Occipital lobe (tissue), 3 donors: ENCODE measurements at places on chromosomes 6 and 20.

DNA sequence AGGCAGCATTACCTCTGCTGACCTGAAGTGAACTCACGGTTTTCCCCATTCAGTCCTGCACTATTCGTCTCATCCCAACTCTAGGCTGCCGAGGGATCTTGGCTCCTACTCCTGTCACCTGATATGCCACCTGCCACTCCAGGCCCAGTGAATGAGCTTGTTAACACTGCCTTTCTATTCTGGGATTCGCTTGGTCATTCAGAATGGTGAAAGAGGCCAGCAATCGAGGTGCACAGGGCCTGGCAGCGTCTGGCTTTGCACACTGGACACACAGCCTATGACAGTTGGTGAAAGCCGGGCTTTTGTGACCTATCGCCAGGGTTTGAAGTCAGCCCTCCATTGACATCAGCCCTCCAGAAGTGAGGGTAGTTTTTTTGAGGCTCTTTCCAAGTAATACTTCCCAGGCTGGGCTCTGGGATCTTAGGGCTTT, 59.3 kb upstream of the MYL9 start:
- peak; percentile 56 for DNase-seq

- no peak for DNase-seq
Observed at GRCh38 chr6:14192216-14192788, 74.7 kb downstream of the CD83 start.

- peak; percentile 87 for DNase-seq
Observed at GRCh38 chr20:49915380-49916145, at the start of gene SPATA2. TSS of gene SPATA2 (minus strand) at chr20:49915529. CDS start at chr20:49908490, 7,039 bp downstream.

GRCh38 chr6:27206806-27207205, 40.7 kb upstream of the PRSS16 start:
- no peak for DNase-seq

GRCh38 chr6:167550941-167551627, 226.2 kb downstream of the TTLL2 start:
- peak; percentile 5 for DNase-seq

DNA sequence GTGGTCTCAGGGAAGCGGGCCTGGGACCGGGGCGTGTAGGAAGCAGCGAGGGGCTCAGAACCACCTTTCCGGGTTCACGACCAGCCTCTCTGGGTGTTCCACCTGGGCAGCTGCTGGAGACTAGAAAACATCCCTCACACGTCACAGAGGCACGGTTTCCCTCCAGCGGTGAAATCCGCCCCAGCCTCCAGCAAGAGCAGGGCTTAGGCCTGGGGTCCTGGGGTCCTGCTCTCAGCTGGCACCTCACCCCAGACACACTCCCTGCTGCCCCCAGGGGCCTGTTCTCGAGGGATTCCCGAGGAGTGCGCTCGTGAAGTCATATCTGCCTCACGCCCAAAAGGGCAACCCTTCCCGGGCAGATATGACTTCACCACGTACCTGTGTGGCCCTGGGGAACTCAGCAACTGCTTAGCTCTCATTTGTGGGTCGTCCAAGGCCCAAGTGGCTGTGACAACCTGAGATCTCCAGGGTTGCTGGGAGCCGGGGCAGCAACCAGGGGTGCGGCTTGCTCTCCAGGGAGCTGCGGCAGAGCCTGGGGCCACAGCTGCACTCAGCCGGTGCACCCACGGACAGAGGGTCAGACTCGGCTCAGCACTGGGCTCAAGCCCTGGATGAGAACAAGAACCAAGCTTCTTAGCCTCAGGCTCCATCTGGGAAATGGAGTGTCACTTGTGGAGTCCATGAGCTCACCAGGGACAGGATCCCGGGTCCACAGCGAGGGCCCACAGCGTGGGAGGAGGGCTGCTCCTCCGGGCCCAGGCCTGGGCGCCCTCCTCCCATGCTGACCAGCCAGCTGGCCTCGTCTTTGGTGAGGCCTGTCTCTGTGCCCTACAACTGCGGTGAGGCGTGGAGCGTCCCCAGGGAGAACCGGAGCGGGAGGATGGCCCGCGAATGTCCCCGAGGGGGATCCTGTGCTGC, 661 bp downstream of the FNDC11 start:
- DNase-seq: no peak

DNA sequence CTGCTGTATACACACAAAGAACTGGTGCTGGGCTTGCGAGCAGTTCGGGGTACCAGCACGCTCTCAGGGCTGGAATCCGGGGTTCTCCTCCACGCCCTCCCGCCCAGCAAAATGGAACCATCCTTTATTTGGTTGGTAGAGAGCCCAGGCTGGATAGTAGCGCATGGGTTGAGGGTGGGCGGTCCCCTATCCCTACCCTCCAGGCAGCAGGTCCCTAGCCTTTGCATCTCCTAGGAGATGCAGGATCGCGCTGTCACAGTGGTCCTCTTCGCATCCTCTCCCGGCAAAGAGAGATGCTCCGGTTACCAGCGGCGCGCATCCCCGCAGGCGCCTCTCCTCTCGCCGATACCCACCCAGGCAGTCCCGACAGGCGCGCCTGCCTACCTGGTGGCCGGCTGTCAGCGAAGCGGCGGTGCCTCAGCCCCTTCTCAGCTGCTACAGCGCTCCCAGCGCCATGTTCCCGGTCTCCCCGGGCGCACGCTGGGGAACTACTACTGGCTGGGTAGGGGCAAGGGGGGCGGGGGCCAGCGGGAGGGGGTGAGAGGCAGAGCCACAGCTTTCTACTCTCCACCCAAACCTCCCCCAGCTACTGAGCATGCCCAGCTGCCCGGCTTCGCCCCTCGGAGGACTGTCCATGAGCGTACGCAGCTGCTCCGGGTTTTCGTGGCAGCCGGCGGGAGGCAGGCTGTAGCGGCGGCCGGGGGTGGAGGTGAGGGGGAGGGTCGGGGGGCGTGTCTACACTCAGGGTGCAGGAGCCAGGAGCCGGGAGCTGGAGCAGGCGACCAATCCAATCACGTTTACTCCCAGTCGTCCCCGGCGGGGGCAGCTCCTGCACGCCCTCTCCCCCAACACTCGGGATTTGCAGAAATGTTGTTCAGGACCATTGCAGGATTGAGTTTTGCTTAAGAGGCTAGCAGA, at the start of gene PAK5:
Gene PAK5, minus strand, starts transcription at position 699 of the 918 bp plus-strand sequence. CDS start 194,748 bp downstream, outside the sequence.
- peak; percentile 88 for DNase-seq

DNA sequence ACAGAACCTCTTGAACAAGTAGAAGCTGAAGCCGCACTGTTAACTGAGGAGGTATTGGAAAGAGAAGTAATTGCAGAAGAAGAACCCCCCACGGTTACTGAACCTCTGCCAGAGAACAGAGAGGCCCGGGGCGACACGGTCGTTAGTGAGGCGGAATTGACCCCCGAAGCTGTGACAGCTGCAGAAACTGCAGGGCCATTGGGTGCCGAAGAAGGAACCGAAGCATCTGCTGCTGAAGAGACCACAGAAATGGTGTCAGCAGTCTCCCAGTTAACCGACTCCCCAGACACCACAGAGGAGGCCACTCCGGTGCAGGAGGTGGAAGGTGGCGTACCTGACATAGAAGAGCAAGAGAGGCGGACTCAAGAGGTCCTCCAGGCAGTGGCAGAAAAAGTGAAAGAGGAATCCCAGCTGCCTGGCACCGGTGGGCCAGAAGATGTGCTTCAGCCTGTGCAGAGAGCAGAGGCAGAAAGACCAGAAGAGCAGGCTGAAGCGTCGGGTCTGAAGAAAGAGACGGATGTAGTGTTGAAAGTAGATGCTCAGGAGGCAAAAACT, 40.1 kb downstream of the ZBTB2 start:
- no peak for DNase-seq

- DNase-seq: no peak
Observed at GRCh38 chr6:21928827-21929226, 335.3 kb downstream of the SOX4 start.

DNA sequence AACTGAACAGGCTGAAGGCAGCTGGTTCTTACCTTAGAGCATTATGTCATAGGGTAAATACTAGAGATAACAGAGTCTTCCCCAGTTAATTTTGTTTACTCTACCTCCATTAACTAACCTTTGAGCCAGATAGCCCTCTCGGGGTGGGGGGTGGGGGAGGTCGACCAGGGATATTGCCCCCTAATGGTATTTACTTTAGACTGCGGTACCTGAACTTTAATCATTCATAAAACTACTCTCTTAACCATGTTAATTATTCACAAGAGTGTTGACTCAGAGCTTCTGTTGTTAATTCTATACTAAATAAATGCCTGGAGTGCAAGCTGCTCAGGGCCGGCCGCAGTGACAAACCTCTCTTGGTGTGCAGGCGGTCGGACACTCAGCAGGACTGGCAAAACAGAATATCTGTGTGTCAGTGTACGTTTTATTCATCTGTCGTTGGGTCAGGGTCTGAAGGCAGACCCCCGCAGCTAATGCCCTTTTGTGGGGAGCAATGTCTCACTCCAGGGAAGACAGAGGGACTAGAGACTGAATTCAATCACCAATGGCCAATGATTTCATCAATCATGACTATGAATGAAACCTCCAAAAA, 152.4 kb upstream of the COL21A1 start:
- no peak for DNase-seq

DNA sequence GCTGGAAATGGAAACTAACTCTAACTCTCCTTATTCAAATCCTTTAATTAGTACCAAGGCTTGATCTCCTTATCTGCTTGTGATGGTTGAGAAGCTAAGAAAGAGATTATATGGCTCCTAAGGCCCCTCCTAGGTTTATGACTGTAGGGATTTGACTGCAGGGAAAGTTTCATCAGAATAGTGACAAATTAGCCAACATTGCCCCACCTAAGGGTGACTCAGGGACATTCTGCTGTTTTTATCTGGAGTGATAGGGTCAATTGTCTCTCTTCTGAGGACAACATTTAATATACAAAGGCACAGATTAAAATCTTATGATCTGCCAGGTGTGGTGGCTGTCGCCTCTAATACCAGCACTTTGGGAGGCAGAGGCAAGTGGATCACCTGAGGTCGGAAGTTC, 138.1 kb upstream of the MARCKS start:
- no peak for DNase-seq

- DNase-seq: no peak
Observed at GRCh38 chr6:3266170-3266569, 7.4 kb downstream of the PSMG4 start.

DNA sequence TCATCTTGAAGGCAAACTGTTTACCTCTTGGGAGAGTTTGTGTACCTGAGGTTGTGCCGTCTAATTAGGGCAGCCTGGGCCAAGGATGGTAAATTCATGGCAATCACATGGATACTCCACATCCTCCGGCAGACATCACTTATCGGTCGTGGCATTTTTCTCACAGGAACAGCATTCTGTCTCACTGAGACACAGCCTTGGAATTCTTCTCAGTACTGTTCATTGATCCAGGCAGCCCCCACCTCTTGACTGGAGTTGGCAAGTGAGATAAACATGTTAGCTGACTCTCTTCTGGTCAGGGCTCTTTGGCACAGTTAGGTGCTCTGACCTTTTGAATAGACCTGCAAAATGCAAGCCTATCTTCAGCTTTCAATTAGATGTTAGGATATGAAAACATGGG, 511.4 kb upstream of the FLRT3 start:
- no peak for DNase-seq
